ENCODE measurements at places on chromosomes 4 and X.
A peak's percentile ranks its signal among the peaks of the same experiment; 100 is the strongest.

GRCh38 chr4:156886481-156886880 lies 85.1 kb downstream of the PDGFC start:
- DNase-seq: no peak

DNA sequence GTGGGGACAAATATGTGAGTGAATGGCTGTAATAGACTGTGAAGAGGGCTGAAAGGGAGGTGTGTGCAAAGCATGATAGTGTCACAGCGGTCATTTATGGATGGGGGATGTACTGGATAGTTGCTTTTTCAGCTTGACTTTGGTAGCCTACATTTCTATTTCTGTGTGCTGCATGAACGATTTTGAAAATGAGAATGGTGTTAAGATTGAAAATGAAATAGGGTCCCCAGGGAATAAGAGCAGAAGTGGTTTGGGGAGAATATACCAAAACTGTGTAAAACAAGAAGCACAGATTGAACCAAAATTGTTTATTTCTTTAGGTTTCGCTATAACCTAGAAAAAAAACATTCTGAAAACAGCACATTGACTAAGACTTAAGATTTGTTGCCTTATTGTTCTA lies 58.8 kb upstream of the CLNK start:
- no peak for DNase-seq

DNA sequence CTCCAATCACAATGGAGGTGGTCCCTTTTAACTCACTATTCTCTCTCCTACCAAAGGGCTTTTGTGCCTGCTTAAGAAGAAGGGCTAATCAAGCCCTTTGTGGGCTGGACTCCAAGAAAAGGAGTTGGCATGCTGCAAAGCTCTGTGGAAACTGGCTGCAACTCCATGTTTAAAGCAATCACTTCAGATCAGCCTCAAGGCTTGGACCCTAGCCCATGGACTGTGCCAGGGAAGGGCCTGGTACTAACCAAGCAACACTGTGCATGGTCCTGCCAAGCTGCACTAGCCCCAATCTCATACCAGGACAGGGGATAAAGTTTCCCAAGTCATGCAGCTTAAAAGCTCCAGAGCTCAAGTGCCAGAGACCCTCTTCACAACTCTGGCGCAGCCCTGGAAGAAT lies 86.7 kb downstream of the ATP8A1 start:
- no peak for DNase-seq

GRCh38 chrX:106946464-106946863 lies 26.3 kb downstream of the CLDN2 start:
- no peak for DNase-seq

GRCh38 chr4:75634951-75635350 lies 4.6 kb upstream of the CDKL2 start:
- DNase-seq: no peak

DNA sequence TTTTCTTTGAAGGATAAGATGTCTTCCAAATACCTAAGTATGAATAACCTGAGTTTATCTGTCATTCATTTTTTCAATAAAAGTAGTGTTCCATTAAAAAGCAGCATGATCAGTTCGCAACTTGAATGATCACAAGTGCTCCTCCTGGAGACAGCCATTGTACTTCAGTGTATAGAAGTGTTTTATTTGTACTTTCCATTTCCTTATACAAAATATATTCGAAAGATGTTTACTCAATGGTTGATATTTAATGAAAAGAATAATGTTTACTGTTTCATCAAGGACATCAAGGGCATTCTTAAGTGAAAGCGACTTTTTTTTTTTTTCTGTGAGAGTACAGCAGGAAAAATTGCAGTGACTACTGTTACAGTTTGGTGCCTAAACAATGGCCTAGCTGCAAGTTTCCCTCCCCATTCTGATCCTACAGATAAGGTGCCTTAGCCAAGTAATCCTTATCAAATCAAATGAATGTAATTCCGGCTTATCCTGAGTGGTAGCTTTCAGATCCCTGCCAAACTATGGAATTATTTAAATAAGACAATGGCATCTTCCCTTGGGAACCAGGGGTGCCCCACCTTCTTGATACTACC lies 69.0 kb upstream of the IL15 start:
- DNase-seq: no peak

DNA sequence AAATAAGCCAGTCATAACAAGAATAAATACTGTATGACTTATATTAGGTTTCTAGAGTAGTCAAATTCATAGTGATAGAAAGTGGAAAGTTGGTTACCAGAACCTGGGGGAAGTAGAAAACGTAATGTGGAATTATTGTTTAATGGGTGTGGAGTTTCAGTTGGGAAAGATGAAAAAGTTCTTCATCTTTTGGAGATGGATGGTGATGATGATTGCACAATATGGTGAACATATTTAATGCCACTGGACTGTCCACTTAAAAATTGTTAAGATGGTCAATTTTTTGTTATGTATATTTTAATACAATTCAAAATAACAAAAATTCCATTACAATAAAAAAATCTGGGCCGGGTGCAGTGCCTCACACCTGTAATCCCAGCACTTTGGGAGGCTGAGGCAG lies 289.6 kb downstream of the ZIC3 start:
- DNase-seq: no peak

- DNase-seq: no peak
Measured at GRCh38 chrX:51641421-51642021, 22.8 kb upstream of the CENPVL3 start.

DNA sequence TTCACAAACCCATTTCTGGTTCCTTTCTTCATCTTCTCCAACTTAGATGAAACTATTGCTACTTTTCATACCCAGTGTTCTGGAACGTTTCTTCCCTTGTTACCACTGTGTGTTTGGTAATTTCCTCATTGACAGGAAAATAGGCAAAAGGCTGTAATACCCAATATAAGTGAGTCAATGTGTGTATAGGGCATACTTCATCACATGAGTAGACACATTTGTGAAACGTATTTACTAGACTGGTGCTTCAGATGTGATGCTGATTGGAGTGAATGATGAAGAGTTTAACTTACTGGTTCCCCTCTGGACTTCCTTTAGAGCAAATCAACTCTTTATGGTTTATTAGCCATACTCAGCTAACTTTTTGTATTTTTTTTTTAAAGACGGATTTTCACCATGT lies 195.1 kb upstream of the ATP6AP2 start:
- DNase-seq: no peak

- DNase-seq: no peak
Measured at GRCh38 chrX:41314204-41314603, 19.8 kb upstream of the DDX3X start.

- no peak for DNase-seq
Measured at GRCh38 chr4:61336916-61337315, 136.8 kb downstream of the ADGRL3 start.

- DNase-seq: no peak
Measured at GRCh38 chrX:154307202-154307601, 11.6 kb downstream of the TKTL1 start.

DNA sequence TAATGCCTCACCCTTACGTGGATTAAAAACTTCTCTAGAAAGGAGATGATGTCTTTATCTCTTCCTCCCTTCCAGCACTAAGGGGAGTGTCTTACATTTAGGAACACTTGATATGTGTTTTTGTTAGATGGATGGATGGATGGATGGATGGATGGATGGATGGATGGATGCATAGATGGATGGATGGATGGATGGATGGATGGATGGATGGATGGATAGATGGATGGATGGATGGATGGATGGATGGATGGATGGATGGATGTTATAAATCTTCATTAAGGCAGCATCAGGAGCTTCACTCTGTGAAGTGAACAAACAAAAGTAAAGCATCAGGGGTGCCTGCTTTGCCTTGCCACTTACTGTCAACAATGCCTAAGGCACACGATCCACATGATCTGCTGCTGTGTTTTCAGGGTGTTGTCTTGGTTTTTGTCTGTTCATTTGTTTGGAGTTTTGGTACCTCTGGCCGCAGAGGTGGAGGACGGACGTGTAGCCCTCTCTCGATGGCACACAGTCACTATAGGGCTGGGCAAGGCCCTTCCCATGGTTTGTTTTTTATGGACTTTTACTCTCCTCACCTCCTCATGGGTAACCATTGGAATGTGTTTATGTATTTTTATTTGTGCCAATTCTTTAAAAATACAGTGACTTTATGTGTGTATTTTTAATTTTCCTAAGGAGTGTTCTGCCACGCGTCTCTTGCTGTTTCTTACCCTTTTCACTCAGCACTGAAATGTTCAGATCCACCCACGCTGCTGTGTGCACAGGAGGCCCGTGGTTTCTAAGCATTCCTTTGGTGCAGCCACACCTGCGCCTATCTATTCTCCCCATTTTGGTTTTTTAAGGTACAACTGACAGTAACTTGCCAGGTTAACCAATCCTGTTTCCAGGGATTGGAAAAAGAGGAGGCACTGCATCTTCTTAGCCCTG lies 91.8 kb upstream of the ENPP6 start:
- DNase-seq: no peak

GRCh38 chrX:115606861-115607260 lies 45.9 kb downstream of the PLS3 start:
- DNase-seq: no peak

- DNase-seq: no peak
Measured at GRCh38 chrX:40188573-40189417, 91.0 kb upstream of the BCOR start.

DNA sequence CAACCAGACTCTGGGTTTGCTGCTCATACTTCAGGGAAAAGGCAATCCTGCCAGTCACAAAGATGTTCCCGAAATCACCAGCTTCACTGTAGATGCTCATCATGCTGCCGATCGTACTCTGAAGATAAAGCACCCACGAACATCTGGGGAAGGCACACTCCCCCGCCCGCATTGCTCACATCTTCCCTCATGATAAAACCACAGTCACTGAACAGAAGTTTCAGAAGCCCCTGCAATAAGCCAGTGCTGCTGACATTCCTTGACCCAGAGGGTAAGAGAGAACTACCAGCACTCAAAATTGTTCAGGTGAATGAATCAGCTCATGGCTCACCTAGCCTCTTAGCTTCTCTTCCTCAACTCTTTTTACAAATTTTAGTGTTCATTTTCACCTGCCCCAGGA lies 43.1 kb downstream of the SRPX2 start:
- DNase-seq: no peak

DNA sequence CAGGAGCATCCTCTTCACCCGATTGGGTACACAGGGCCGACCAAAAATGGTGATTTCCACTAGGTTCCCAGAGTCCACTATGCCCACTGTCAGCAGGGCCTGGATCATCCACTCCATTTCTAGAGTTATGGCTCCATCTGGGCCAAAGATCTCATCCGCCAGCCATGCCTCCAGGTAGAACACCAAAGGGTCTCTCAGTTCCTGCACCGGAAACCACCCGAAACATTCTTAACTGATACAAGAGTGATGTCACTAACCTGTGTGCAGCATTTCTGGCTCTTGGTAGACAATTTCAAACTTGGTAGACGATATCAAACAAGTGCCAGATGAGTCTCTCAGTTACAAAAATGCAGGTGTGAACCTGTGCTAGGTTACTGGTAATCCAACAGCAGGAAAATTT lies 306.1 kb downstream of the BCOR start:
- no peak for DNase-seq

GRCh38 chr4:89024051-89024675 lies 32.8 kb downstream of the FAM13A start:
- no peak for DNase-seq

GRCh38 chr4:44558031-44558605 lies 93.3 kb downstream of the YIPF7 start:
- no peak for DNase-seq

- peak; percentile 75 for DNase-seq
Measured at GRCh38 chr4:157204634-157205244, 15.8 kb upstream of the GRIA2 start.

GRCh38 chrX:31499109-31499508 lies 427.3 kb upstream of the FTHL17 start:
- DNase-seq: no peak

GRCh38 chr4:151359576-151359975 lies 34.2 kb upstream of the SH3D19 start:
- DNase-seq: no peak

DNA sequence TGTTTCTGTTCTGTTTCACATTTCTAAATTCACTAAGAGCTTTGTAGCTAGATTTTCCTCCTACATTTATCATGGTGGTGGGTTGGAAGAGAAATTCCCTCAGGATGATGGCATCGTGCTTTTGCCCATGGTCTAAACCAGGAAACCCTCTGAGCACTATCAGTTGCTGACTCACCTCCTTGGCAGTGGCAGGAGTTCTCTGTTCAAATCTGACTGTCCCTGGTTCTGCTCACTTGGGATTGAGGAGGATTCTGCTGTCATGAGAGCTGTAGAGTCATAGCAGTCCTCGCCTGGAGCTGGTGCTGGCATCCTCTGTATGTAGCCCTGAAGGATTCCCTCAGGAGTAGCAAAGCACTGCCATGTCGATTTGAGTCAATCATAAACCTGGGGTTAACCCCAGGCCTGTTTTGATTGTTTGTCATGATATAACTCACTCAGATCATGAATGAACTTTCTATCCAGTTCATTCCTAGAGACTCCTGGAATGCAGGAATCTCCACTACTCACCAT lies 9.4 kb downstream of the TEX13A start:
- DNase-seq: no peak

GRCh38 chr4:24067367-24068193 lies 177.7 kb upstream of the PPARGC1A start:
- DNase-seq: peak; percentile 66

GRCh38 chr4:79497001-79497400 lies 89.0 kb upstream of the GK2 start:
- no peak for DNase-seq

DNA sequence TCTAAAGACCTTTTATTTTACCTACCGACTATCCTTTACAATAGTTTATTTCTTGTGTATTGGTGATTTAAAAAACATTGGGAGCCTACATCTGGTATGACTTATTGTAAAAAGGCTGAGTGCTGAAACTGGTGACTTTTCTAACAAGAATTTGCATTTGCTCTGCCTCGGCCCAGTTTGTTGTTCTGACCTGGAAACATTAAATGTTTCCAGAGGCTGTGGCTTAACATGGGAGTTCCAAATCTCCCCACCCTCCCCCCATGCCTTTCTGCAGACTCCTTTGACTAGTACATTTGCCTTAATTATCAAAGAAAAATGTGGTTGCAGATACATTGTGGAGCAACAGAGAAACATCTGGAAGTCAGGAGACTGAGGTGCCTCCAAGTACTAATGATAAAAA lies 39.8 kb downstream of the SPCS3 start:
- no peak for DNase-seq

- DNase-seq: peak; percentile 61
Measured at GRCh38 chrX:35919536-35920309, at the start of gene CFAP47. Gene CFAP47, plus strand, starts transcription at chrX:35919734. Its CDS starts 66 bp downstream, at chrX:35919800.

DNA sequence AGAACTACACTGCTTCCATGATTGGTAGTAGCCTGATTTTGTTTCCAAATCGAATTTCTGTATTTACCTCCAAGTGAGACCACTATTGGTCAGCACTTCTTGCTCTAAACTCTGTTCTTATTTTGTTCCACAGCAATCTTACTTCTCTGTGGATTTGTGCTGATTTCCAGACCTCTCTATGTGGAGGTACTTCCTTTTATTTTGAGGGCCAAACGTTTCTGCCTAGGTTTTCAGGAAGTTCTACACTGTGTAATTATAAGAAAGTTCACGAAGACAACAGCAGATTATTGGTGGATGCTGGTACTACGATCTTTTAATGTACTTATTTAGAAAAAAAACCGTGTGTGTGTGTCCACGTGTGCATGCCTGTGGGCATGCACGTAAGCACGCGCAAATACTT lies 46.7 kb downstream of the DTHD1 start:
- DNase-seq: no peak

GRCh38 chr4:1540601-1541375 lies 134.5 kb upstream of the NKX1-1 start:
- DNase-seq: no peak

Data from glutamatergic neuron (in vitro differentiated cells).